ENCODE measurements at places on chromosomes 4 and X.

- no peak for DNase-seq
Observed at GRCh38 chr4:135718019-135718418, 1516.4 kb upstream of the PABPC4L start.

GRCh38 chr4:13327991-13328390, 156.1 kb downstream of the RAB28 start:
- DNase-seq: no peak

- DNase-seq: no peak
Observed at GRCh38 chr4:183429489-183429888, 14.9 kb upstream of the CDKN2AIP start.

- peak; percentile 25 for DNase-seq
Observed at GRCh38 chr4:121943941-121944340, 7.9 kb downstream of the TRPC3 start.

- DNase-seq: no peak
Observed at GRCh38 chrX:51894697-51895336, 1.4 kb downstream of the MAGED1 start.

DNA sequence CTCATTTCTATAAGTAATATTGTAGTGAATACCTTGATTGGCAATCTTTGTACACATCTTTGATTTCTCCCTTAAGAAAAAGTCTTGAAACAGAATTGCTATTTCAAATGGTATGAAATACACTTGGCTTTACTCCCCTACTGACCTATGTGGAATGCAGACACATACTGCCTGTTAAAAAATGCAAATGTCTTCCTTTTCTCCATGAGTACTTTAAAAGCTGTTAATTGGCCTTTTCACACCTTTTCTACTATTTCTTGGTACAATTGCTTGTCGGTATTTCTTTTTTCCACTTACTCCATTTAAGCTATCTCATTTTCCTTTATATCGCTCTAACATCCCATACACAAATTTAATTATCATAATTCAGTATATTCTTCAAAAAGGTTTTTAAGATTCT, 87.2 kb downstream of the FRYL start:
- no peak for DNase-seq

DNA sequence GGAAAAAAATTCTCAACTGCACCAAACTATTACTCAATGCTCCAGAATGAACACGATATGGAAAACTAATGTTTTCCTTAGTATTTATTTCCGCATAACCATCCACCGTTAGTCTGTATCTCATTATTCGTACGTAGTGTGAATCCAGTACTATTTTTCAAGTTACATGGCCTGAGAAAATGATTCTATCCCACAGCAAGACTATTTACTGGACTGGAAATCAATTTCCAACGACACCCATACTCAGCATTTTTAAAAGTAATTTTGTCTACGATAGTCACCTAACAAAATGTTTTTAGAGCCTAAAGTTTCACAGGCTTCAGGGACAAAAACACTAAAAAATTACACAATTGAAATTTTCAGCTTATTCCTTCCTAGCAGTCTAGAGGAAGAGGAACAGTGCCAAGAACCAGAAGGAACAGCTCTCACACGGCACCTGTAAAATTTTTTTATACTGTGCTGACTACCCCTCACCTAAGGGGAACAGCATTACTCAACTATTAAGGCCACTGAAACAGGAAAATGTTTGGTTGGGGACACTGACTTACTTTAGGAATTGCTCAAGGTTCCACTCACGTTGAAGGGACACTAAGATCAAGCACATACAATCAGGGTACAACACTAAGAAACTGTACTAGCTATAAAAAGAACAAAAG, 9.6 kb downstream of the UBE2D3 start:
- DNase-seq: no peak

DNA sequence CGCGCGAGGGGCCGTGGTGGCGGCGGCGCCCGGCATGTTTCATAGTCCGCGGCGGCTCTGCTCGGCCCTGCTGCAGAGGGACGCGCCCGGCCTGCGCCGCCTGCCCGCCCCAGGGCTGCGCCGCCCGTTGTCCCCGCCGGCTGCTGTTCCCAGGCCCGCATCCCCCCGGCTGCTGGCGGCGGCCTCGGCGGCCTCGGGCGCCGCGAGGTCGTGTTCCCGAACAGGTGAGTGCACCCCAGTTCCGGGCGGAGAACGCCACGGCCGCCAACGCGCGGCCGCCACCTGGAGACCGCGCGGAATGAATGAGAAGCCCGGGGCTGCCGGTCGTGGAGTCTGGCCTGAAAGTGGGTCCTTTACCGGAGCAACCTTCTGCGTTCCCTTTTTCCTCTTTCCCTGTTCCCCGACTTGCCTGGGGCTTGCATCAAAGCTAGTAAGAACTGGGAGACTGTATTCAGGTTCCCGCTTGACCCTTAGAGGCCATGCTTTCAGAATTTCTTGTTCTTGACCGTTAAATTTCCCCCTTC, 429 bp downstream of the NOCT start:
- DNase-seq: no peak

- no peak for DNase-seq
Observed at GRCh38 chr4:82969414-82969813, 41.2 kb downstream of the LIN54 start.

GRCh38 chr4:27946799-27947198, 1086.2 kb downstream of the STIM2 start:
- DNase-seq: no peak

- DNase-seq: no peak
Observed at GRCh38 chrX:3244955-3245354, 101.5 kb downstream of the MXRA5 start.

- DNase-seq: no peak
Observed at GRCh38 chr4:152044331-152045036, 283.7 kb upstream of the GATB start.

- DNase-seq: no peak
Observed at GRCh38 chrX:18620349-18620748, 51.6 kb downstream of the RS1 start.

DNA sequence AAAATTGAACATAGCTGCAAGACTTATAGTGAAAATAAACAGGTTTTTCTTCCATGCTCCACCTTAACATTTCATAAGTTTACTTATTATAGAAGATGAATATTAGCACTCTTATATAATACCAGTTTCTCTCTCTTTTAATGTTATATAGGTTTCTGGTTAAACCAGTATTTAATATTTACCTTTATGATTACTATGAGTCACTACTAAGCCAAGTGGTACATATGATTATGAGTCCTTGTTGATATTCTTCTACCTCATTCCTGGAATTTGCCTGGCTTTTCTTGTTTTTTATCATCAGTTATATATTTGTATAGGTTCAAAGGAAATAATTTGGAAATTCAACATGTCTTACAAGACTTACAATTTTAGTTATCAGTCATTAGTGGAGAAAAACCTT, 89.9 kb upstream of the MAOA start:
- DNase-seq: no peak

DNA sequence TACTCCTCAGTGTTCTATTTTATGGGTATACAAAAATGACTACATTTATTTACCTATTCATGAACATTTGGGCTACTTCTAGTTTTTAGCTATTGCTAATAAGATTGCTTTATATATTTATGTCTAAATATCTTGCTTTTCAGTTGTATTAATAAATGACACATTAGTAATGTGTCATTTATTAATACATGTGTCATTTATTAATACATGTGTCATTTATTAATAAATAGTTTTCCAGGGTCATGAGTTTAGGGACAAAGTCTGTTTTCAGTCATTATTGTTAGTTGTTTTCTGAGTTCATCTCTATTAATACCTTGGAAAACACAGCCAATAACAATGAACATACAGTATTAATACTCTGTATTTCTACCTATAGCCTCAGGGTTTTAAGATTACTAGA, 1630.7 kb upstream of the IGFBP7 start:
- no peak for DNase-seq

GRCh38 chr4:101217353-101218031, 129.8 kb downstream of the PPP3CA start:
- no peak for DNase-seq

GRCh38 chrX:1025413-1025812, 187.0 kb downstream of the CRLF2 start:
- no peak for DNase-seq

DNA sequence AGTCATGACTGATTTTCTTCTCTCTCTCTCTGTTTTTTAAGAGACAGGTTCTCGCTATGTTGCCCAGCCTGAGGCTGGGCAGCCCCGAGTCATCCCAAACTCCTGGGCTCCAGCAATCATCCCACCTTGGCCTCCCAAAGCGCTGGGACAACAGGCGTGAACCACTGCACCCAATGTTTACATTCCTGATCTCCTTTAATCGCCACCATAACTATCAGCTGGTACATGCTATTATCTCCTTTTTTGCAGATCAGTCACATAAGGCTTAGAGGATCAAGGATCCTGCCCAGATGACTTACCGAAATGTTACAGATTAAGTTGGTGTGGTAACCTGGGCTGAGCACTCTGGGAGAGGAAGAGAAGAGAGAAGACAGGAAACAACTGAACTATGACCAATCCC, 1.5 kb upstream of the USP46 start:
- no peak for DNase-seq

DNA sequence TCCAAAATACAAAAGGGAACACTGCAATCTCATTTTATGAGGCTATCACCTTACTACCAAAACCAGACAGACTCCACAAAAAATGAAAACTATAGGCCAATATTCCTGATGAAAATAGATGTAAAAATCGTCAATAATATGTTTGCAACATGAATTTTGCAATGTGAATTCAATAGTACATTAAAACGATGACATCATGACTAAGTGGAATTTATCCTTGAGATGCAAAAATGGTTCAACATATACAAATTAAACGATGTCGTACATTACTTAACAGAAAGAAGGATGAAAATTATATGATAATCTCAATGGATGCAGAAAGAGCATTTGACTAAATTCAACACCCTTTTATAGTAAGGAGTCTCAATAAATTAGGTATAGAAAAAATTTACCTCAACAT, 123.0 kb downstream of the AREG start:
- no peak for DNase-seq

GRCh38 chrX:80572636-80573035, 152.4 kb downstream of the TENT5D start:
- no peak for DNase-seq

DNA sequence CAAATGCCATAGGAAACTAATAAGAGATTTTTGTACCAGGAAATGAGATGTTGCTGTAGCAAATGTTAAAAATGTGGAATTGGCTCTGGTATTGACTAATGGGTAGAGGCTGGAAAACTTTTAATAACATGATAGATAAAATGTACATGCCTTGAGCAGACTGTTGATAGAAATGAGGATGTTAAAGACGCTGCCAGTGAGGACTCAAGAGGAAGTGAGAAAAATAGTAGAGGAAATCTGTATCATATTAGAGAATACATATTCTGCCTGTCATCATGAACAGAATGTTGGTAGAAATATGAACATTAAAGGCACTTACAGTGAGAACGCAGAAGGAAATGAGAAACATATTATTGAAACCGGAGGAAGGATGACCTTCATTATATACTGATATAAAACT, 577.2 kb upstream of the HTR2C start:
- DNase-seq: no peak

- no peak for DNase-seq
Observed at GRCh38 chrX:118183606-118184005, 67.0 kb upstream of the KLHL13 start.

GRCh38 chrX:22730542-22730941, 269.2 kb upstream of the DDX53 start:
- no peak for DNase-seq

- DNase-seq: no peak
Observed at GRCh38 chrX:112012360-112012759, 70.2 kb downstream of the TRPC5 start.

GRCh38 chr4:89703829-89704590, 133.0 kb downstream of the SNCA start:
- no peak for DNase-seq

DNA sequence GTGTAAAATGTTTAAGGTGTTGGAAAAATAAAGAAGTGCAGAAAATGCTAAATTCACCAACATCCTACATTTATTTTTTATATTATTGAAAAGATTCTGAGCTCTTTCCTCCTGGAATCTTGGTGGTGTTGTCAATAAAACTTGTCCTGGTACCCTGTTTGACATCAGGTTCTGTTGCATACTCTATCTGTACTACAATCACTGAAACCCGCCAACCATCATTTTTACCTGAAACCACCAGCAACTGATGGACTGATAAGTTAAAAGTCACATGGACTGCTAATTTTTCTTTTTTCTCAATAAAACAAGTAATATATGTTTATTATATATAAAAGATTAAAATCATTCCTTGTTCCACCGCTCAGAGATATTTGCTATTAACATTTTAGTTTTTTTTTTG, 23.4 kb downstream of the STAP1 start:
- DNase-seq: no peak

GRCh38 chr4:1410491-1411325, 4.5 kb upstream of the NKX1-1 start:
- peak; percentile 96 for DNase-seq

DNA sequence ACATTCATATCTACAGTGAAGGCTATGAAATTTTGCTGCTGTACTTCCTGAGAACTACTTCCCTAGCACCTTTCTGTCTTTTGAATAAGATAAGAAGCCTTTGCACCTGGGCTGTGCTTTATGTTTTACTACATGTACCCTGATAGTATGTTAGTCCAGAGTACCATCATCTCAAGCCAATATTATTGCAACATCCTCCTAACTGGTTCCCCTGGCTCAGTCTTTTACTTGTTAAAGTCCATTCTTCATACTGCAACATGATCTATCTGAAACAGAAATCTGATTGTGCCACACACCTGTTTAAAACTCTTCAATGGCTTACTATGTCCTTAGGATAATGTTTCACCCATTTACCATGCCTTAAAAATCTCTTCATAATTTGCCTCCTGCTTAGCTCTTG, 102.3 kb downstream of the AGTR2 start:
- no peak for DNase-seq

- no peak for DNase-seq
Observed at GRCh38 chr4:7788193-7788592, 151.5 kb downstream of the AFAP1 start.

DNA sequence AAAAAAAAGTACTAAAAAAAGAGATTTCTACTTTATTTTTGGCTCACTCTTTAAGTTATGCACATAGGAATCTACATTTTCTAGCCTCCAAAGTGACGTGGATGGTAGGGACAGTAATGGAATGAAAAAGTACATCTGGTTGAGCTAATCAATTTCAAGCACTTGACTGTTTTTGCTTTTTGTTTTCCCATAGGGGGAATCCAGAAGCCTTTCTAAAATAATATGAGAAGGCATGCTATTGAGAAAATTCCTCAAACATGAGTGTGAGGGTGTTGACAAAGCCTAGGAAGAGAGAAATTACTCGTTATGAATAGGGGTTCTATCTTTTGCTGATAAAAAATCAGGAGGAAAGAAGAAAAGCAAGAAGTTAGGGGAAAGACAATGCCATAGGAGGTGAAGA, 242.5 kb upstream of the PUDP start:
- DNase-seq: no peak
